Brain (organoid and tissue), 16 donors: ENCODE measurements at places on chromosomes 1 and 21.

- DNase-seq, result peak; percentile 3
Observed at GRCh38 chr1:46718340-46718726, 581 bp downstream of the EFCAB14 start.

- no peak for DNase-seq
Observed at GRCh38 chr1:211579440-211580302, 710 bp upstream of the SLC30A1 start.

- DNase-seq, result no peak
Observed at GRCh38 chr1:53576866-53577760, 117.9 kb downstream of the DMRTB1 start.

- no peak for DNase-seq
Observed at GRCh38 chr1:25117233-25117823, 115.0 kb downstream of the SYF2 start.

DNA sequence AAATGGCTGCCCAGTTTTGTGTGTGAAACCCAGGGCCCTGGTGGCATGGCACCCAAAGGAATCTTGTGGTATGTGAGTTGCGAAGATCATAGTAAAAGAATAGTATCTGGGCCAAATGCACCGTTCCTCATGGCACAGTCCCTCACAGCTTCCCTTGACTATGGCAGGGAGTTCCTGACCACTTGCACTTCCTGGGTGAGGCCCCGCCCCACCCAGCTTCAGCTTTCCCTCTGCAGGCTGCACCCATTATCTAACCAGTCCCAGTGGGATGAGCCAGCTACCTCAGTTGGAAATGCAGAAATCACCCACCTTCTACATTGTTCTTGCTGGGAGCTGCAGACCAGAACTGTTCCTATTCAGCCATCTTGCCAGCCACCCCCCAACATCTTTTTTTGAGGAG is 63.0 kb downstream of the SLC5A9 start:
- DNase-seq, result no peak

DNA sequence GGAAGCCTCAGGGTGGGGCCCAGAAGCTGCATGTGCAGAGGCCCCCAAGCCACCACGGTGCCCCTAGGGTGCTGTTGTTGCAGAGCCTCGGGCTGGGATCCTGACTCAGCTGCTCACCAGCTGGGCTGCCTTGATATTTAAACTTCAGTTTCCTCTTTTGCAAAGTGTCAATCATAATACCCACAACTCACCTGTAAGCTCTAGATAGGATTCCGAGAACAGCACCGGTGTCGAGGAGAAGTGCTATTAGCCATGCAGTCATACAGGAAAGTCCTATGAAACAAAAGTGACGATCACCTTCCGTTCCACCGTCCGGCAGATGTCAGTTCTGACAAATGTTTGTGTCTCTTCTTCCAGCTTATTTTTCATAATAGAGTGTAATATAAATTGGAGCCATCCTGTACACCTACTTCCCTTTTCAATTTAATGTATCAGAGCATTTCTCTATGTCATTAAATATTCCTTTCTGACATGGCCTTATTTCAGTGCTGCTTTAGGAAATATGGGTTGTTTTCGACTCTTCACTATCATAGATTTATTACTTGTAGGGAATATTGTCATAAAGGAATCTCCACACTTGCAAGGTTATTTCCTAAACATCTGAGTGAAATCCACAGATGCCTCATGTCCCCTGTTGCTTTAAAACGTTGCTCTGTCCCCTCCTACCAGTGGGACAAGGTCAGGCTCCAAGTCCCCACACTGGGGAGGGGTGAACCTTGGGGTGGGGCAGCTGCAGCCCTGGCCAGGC is 100.8 kb downstream of the SIK1 start:
- DNase-seq, result no peak

DNA sequence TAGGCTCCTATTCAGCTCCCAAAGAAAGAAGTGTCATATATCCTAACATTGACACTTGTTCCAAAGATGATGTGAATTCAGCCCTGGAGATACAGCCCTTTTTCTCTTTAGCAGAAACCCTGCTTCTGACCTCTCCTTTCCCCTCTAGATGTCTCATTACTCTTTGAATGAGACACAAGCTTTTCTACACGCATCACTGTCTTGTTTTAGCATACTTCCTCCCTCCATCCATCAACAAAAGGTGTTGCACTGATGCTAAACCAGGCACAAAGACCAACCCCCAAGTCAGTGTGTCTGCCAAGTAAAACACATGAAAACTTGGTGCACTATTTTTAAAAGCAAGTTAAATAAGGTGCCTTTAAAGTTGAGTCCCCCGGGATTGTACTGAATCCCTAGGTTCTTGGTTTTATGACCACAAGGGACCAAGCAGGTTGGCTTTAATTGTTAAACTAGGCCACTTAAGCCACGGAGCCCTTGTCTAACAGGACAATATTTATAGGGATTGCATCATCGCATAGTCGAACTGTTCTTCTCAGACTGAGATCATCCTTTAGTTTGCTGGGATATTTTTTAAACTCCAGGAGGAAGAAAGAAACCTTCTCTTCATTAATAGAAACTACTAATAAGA is 101.0 kb upstream of the GUCA2B start:
- no peak for DNase-seq

GRCh38 chr1:224616756-224617409 is 766 bp downstream of the CNIH3 start:
- DNase-seq, result no peak

- DNase-seq, result no peak
Observed at GRCh38 chr1:215219372-215219771, 136.8 kb downstream of the KCNK2 start.

- DNase-seq, result no peak
Observed at GRCh38 chr1:69747207-69747606, 179.5 kb downstream of the LRRC7 start.

DNA sequence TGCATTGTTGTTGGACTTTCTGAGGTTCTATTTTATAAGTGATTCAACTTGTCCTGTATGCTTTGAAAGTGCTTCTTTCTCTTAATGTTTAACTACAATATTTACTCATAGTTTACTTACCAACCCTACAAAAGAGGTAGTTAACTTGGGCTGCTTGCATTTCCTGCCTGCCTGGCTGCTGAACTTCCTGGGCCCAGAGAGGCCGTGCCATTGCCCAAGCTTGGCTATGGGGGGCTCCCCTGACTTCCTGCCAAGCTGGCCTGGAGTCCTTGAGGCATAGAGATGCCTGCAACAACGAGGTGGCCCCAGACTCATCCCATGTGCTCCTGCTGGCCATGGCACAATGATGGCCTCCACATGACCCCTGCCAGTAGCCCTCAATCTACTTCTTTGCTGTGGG is 361.6 kb upstream of the PLD5 start:
- DNase-seq, result no peak

DNA sequence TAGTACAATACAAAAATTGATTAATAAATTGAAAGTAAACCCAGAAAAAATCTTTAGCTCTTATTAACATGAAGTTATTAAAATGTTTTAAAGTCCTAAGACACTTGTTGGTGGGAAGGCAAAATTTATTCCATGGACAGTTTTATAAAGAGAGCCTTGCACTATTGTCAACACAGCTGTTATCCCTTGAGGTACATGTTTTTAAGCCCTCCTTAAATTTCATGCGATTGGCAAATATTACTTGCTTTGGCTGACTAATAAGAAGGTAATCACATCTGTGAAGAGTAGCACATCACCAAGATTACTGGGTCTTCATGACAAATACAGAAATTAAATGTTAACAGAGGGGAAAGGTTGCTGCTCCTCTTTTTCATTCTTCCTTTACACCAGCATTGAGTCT is 611.1 kb downstream of the BRINP3 start:
- DNase-seq, result no peak

- no peak for DNase-seq
Observed at GRCh38 chr1:156384007-156384406, 15.0 kb downstream of the RHBG start.
